ENCODE measurements at places on chromosomes 13 and 19. TPM values are rescaled to one million over a fixed set of nuclear protein-coding genes. Genes with fewer than 3 reads are reported as not detected.

RFPL4A gene
- total RNA-seq: 0.35 TPM

F2RL3 gene
- total RNA-seq: not detected

ZNF121 gene
- 2.8 TPM for total RNA-seq

FAM98C gene
- total RNA-seq: 25.7 TPM

FAAP24 gene
- 14.0 TPM for total RNA-seq
